COR-L47 (cell line): ENCODE measurements at places on chromosomes 5 and 9.

GRCh38 chr5:88245241-88245892, 23.3 kb downstream of the TMEM161B start:
- DNase-seq, result no peak

DNA sequence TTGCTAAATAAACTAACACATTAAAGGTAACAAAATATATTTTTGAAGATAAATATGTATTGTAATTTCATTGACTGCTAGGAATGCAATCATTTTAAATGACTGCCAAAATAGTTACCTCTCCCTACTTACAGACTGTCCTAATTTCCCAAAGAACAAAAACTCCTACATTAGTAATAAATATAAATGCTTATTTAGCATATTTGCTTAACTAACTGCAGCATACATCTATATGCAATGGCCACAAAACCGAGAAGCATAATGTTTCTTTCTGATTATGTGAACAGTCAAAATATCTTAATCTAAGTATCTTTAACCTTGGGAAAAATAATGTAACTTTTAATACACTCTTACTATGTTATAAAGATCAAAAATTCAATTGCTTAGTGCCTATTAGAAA, 431.7 kb downstream of the HCN1 start:
- DNase-seq, result no peak

- DNase-seq, result no peak
Measured at GRCh38 chr5:65818592-65818991, 96.6 kb downstream of the NLN start.

- no peak for DNase-seq
Measured at GRCh38 chr5:91433861-91434260, 50.7 kb upstream of the ARRDC3 start.

GRCh38 chr5:180115326-180116076, 43.9 kb upstream of the RNF130 start:
- no peak for DNase-seq

DNA sequence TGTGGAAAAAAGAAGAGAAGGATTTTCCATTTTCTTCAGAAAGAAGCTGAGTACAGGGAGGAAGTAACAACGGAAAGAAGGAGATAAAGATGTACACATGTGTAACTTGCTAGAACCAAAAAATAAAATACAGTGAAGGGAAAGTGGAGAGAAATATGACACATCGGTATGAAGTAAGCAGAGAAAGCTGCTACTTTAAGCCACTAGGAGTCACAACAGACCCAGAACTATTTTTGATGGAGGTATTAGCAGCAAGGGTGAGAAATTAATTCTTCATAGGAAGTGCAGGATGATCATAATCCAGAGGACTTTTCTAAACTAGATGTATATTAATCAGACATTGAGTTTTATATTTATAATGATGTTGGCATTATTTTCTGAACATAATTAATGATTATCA, 88.5 kb downstream of the FAM174A start:
- peak; percentile 8 for DNase-seq

GRCh38 chr9:19379697-19380046, 364 bp downstream of the RPS6 start:
- DNase-seq, result peak; percentile 37
